ENCODE measurements at places on chromosomes 5 and 9.

DNA sequence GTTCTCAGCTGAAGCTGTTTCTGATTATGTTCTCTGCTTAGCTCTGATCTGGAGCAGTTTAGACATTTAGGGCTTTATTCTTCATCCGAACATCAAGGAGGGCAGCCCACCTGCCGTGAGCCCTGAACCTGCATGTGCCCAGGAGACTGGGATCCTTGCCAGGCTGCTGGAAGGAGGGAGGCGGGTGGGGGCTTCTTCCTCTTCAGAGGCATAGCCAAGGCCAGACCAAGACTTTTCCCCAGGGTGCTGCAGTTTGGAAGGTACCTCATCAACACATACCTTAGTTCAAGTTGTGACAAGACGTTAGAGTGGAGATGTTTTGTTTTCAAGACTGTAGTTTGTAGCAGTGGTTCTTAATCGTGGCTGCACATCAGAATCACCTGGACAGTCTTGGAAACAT lies 64.9 kb downstream of the RALGPS1 start:
- no peak for DNase-seq

- DNase-seq, result no peak
Measured at GRCh38 chr5:1030801-1031271, 22.2 kb downstream of the NKD2 start.

DNA sequence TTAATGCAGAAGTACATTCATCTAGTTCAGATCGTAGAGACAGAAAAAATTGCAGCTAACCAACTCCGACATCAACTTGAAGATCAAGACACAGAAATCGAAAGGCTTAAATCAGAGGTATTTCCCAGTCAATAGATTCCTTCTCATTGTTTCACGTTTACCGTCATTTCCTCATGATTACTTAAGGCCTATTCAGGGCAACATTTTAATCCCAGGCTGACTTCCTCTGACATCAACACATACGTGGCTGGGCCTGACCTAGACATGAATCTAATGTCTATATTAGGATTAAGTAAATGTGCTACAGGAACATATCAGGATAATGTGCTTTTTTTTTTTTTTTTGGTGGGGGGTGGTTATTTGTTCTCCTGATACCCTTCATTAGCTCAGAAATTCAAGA lies 107.9 kb downstream of the RASGRF2 start:
- DNase-seq, result no peak

- no peak for DNase-seq
Measured at GRCh38 chr9:135487281-135488012, 7.9 kb downstream of the PPP1R26 start.

DNA sequence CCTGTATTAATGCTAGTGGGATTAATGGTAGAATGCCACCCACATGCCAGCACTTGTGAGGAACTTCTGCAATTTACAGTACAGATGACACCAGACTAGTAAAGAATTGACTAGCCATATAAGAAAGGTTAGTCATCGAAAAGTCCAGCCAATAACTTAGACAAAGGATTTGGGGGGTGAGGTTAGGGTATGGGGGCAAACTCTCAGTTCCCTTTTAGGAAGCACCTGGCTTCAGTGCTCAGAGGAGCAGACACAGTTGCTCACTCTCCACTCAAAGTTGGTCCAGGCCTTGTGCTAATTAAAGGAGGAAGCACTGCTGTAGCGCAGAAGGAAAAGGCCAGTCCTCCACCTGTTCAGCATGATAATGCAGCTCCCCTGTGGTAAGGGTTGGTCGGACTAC lies 25.2 kb downstream of the TGFBR1 start:
- no peak for DNase-seq

DNA sequence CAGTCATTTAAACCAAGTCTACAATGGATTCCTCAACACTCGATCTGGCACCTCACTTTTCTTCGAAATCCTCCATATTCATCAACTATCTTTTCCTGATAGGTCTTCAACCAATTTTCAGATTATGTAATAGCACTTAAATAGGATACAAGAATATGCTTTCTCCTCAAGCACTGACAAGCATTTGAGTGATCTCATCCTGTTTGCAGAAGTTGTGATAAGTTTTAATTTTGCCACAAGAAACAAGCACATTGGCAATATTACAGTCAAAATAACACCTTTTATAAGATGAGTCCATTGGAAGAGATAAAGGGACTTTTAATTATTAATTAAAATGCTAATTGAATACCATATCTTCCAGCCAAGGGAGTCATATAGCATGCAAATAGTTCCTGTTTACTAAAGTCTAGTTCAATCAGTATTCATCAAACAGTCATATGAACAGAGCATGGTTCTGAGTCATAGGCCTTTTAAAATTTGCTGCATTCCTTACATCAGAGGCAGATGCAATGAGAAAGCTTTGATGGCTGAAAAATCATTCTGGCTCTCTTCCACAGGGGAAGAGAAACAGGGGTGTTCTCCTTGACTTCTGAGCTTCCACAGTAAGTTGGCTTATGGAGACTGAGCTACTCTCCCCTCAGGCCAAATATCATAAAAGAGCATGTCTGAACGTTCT lies 32.7 kb upstream of the ZCCHC9 start:
- DNase-seq, result no peak
